ENCODE measurements at places on chromosomes 3 and 15.

DNA sequence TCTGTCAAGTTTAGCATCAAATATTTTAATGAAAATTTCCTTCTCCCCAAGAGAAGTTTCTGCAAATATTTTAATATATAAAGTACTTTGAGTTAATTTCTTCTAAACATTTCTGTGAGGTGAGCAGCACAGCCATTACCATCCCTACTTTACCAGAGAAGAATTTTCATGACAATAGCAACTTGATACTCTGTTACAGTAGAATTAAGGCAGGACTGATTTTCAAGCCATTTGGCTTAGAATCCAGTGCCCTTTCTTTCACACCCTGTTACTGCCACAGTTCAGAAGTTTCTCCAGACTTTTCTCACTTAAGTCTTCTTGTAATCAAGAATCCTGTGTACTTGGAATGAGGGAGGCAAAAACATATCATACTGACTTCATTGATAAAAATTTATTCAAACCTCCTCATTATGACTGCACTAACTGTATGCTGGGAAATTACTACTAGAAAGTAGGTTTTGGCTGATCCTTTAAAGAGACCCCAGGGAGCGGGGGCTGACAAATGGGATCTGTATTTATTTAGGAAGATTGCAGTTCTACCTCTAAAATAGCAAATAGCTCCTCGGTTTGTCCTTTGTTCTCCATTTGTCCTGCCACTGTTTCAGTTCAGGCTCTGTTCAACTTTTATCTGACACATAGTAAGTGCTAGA, 557.0 kb upstream of the SGO1 start:
- no peak for DNase-seq

DNA sequence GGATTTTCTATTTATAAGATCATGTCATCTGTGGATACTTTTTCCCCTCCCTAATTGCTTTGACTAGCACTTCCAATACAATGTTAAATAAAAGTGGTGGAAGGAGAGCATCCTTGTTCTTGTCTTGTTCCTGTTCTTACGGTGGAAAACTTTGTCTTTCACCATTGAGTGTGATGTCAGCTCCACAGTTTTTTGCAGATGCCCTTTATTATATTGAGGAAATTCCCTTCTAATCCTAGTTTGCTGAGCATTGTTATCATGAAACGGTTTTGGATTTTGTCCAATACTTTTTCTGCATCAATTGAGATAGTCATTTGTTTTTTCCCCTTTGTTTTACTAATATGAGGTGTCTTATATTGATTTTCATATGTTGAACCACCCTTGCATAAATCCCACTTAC, 19.9 kb upstream of the IL20RB start:
- no peak for DNase-seq

DNA sequence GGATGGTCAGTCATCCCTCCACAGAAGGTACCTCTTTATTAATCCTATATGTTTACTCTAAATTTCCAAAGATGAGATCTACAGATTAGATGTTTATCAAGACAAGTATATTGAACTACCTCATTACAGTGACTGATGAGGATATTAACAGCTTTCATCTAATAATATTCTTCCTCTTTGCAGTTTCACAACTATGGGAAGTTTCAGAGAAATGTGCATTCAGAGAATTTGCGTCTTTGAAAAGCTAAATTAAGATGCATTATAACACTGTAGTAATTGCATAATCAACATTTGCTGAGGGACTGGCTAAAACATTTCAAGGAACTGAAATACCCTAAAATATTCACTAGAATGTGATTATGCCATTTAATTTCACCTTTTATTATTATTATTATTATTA, 46.7 kb downstream of the MCF2L2 start:
- DNase-seq: no peak

DNA sequence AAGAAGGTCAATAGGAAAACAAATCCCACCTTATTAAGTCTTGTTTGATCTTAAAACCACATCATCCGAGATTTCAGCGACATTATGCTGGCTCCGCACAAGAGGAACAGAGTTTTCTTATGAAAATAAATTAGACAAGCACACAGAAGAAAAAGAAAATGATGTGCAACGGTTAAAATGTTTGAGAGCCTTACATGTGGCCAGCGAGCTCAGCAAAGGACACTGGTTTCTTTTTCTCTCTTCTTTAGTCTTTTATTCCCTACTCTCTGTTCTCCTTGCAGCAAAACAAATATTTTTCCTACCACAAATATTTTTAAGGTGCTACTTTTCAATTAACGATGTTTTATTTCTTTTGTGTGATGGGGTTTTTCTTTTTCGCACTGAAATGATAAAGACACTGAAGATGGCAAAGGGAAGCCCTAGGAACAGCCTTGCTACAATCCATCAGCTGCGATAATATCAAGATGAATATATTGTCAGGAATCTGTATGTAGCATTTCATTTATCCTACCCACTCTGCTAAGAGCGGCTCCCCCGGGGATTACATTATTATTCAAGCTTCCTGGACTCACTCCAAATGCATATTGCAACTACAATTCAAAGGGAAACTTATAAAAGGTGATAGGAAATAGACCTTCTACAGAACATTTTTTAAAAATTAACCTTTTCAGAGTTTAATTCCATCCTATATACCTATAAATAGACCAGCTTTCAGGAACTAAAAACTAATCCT, 72.9 kb downstream of the ANXA2 start:
- DNase-seq: no peak

- no peak for DNase-seq
Measured at GRCh38 chr3:21274079-21274571, 476.9 kb downstream of the ZNF385D start.

DNA sequence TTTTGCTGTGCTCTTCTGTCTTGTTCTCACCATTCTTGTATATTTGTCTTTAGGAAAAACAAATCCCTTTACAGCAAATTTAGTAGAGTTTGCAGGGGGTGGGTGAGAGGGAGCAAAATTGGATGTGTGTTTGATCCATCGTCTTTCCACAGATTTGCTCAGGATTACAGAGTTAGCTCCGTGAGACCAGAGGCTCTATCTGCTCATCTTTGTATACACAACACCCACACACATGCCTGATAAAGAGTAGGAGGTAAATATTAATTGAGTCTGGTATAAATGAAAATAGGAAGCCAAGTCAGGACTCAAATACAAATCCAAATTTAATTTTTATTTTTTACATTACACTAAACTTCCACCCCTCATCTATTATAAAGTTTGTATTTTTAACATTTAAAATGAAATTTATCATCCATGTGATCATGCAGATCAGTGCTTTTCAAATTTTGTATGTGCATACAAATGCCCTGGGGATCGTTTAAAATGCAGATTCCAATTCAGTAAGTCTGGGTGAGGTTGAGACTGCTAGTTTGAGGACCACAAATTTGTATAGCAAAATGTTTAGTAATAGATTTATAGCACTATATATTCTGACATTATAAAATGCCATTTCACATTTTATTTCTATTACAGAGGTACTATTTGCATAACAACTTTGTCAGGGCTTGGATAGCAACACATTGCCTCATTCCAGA, 326.7 kb downstream of the LSAMP start:
- DNase-seq: no peak

DNA sequence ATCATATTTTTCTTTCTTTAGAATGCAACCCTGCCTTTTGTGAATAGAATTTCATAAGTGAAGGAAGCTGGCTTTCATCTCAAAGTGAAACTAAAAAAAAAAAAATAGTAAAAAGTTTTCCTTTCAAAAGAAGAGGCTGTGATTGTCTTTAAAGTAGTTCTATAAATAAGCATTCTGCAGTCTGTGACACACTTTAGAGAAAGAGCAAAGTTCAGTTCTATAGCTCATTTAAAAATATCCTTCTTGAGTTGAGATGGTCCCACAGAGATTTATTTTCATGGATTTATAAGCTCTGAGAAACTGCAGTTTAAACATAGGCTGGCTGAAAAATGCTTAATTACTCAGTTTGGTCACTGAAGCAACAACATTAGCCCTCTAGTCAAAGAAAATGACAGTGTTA, 36.1 kb upstream of the CNTN6 start:
- no peak for DNase-seq

DNA sequence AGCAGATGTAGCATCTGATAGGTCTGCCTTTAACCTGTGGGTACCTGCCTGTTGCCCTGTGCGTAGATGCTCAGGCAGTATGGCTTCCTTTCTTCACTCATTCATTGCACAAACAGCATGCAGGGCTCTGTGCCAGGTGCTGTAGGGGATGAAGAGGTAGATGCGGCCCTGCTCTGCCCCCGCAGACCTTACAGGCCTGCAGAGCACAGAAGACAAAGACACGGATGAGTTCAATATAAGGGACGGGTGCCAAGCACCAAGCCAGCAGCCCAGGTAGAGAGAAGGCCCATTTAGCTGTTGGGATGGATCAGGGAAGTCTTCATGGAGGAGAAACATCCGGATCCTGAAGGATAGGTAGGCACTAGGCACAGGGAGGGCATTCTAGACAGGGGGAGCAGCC, 69.4 kb downstream of the AAGAB start:
- no peak for DNase-seq

DNA sequence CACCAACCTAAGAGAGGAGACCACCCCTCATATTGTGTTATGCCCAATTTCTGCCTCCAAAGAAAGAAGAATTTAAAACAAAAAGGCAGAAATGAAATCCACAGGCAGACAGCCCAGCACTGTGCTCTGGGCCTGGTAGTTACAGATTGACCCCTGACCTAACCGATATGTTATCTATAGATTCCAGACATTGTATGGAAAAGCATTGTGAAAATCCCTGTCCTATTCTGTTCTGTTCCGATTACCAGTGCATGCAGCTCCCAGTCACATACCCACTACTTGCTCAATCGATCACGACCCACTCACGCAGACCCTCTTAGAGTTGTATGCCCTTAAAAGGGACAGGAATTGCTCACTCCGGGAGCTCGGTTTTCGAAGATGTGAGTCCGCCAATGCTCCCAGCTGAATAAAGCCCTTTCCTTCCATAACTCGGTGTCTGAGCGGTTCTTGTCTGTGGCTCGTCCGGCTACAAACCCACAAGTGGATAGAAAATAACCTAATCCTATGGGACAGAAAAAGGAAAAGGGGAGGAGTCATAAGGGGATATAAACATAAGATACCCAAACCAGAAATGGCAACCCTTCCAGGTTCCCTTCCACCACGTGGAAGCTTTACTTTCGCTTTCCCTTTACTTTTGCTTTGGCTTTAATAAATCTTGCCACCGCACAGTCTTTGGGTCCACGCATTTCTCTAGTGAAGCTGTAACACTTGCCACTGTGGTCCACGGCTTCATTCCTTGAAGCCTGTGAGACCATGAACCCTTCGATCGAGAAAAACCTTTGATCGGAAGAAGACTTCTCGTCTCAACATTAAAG, 1.7 kb upstream of the CFAP91 start:
- no peak for DNase-seq

- DNase-seq: no peak
Measured at GRCh38 chr3:71277341-71277740, 306.2 kb downstream of the FOXP1 start.

DNA sequence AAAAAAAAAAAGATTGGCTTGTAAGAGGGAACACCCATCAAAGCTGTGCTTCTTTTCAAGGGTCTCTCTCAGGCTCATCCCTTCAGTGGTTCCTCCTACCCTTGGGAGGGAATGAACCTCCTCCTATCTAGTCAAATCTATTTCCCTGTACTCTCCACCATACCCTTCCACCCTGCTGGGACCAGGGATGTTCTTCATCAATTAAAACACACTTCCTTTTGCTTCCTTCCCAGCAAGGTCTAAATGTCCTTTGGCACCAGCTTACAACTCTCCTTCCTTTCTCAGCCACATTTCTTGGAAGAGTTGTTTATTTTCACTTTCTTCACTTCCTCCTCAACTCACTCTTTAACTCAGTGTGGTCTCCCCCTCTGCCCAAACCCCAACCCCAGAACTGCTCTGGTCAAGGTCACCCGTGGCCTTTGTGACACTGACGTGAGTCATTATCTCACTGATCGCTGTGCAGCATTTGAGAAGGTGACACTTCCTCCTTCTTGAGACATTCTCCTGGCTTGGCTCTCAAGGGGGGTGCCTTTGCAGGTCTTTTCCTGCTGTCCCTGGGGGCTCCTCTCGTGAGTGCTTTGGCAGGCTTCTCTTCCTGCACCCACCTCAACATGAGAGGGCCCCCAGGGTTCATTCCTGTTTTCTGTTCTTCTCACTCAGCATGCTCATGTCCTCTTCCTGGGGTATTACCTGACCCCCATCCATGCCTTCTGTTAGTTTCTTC, 210.5 kb upstream of the TLE3 start:
- no peak for DNase-seq

DNA sequence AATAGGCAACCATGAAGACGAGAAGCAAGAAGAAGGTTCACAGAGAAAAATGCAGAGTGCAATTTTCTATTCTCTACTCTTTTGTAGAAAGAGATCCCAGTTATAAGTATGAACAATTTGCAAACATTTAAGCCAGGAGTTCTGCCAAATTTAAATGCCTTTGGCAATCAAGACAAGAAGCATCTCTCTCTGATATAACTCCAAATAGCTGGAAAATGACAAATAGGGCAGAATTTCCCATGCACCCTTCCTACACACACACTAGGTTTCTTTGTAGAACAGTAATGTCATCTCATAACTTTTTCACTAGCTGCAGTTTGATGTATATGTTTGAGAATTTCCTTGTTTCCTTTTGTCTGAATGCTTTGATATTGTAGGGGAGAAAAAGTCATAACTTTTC, 333.5 kb upstream of the AZI2 start:
- no peak for DNase-seq

DNA sequence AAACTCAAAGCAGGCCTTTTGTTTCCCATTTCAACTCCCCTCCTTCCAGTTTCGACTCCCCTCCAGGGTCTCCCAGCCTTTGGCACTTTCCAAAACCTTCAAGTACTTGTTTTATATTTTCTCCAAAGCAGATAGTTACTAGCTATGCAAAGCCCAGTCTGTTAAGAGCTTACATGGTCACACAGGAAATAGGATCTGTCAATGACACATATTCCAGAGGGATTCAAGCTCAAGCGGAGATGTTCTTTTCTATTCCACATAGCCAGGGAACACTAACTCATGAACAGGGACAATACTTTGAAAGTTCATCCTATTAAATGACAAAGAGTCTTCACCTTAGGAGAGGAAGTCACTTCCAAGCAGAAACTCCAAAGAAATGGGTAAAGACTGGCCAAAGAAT, 18.6 kb downstream of the SUCLG2 start:
- no peak for DNase-seq

- DNase-seq: no peak
Measured at GRCh38 chr3:139185527-139185926, 140.8 kb upstream of the PRR23C start.

- no peak for DNase-seq
Measured at GRCh38 chr15:95141486-95141885, 910.1 kb downstream of the MCTP2 start.

DNA sequence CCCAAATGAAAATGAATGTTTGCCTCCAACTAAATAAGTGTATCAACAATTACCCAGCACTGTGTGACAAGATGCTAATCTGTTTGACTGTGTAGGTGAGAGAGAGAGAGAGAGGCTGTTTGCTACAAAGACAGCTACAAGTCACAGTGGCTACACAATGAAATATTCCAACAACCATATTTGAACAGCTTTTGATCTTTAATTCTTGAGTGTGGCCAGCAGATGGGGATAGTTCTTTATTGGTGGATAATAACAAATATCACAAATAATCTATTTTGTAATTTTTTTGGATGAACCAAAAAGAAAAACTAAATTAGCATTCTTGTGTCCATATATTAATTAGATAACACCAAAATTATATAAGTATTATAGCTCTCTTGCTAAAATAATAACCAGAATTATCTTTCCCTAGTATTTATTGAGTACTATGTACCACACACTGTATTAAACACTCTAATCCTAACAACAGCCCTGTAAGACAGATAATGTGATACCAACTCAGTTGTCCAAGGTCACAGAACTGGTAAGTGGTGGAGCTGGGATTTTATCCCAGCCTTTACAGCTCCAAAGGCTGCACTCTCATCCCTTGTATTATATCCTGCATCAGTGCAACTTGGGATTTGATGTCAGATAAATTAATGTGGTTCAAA, 61.9 kb upstream of the C3orf80 start:
- no peak for DNase-seq

- DNase-seq: no peak
Measured at GRCh38 chr3:187039100-187039722, 100.1 kb downstream of the RPL39L start.
